ENCODE measurements at places on chromosomes 6 and 20.

GRCh38 chr6:94361304-94362060 lies 942.1 kb upstream of the EPHA7 start:
- no peak for DNase-seq

DNA sequence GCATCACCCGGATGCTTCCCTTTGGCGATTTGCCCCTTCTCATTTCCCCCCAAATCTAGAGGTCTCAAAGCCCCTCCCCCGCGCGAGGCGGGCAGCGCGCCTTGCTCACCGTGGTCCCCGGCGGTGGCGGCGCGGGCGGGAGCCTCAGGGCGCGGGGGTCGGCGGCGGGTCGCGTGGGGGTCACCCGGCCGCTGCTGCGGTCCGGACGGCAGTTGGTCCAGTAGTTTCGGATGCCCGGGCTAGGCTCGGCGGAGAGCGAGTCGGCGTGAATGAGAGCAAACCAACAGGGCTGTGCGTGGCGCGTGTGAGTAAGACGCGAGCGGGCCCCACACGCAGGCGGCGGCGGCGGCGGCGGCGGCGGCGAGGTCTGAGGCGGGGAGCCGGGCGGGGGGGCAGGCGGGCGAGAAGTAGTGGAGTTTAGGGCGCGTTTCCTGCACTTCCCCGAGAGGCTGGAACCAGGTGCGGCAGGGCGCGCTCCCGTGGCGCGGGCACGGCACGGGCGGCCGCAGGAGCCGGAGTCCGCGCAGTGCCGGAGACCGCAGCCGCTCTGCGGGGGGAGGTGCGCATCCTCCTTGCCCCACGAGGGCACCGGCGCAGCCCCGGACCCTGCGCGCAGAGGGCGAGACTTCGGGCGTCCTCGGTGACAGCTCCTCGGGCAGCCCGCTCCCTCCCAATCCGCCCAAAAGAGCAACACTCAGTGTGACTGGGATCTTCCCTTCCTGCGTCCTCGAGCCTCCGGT lies 567 bp downstream of the HS3ST5 start:
- DNase-seq, result peak; percentile 26

DNA sequence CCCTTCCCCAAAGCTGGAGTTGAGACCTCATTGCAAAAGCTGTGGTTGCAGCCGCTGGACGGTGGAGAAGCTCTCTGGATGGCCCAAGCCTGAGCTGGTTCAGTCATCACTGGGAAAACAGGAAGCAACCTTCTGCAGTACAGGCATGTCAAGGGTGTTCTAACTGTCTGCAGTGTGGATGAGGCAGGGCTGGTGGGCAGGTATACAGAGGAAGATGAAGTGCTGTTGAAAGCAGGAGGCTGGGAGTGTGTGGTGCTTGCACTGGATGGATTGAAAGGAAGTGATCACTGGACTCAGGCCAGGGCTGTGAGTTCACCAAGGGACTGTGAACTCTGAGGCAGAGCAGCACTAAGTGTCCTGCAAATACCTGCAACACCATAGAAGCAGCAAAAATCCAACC lies 89.0 kb upstream of the NOX3 start:
- no peak for DNase-seq

GRCh38 chr6:73389854-73390253 lies 4.8 kb upstream of the DDX43 start:
- no peak for DNase-seq

- DNase-seq, result no peak
Observed at GRCh38 chr20:45593498-45593897, 14.4 kb upstream of the WFDC8 start.

GRCh38 chr6:16806363-16806762 lies 45.1 kb upstream of the ATXN1 start:
- no peak for DNase-seq

GRCh38 chr6:161242779-161243693 lies 30.8 kb downstream of the AGPAT4 start:
- no peak for DNase-seq

DNA sequence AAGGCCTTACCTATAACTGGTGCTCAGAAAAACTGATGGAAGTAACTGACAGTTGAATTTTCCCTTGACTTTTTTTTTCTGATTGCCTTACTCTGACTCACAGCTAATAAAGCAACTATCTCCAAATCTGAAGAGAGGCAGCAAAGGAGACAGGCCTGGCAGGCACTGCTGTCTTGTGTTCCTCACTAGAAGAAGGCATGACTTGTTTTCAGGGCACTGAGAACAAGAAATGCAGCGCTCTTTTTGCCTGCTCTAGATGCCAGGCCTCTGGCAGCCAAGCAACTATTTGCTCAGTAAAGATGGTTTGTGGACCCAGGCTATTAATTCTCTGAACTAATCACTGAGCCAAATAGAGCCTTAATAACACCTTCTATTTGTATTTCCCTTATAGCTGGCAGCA lies 155.1 kb downstream of the PRDM13 start:
- no peak for DNase-seq

GRCh38 chr6:163640641-163641040 lies 226.1 kb downstream of the QKI start:
- no peak for DNase-seq

DNA sequence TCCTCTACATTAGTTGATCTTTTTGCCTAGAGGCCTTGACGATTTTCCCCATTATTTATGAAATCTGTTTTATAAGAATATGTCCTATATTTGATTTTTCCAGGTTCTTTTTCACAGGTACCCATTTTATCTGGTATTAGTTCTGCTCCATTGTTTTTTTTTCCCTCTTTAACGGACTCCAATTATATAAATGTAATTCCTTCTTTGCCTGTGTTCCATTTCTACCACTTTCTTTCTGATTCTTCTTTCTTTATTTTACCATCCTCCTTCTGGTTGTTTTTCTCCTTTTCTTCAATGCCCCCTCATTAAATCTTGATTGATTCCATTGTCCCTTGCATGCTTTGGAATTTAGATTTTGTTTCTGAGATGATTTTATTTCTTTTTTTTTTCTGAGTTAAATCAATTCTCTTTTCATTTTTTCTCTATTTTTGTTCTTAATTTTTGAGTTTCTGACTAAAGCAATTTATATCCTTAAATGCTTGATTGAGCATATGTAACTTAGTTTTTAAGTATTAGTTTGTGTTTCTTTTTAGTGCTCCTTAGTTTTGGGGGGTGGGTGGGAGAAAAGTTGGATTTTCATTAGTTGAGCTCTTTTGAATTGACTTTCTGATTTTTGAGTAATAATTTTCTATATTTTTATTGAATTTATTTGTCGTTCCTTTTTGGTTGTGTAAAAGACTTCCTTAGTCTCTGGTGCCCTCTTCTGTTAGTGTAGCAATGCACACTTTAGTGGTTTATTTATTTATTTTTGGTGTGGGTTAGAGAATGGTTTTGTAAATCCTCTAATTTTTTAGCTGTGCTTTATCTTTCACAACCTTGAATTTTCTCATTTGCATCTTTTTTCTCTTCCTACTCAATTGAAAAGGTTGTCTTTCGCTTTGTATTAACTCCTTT lies 140.8 kb downstream of the FARS2 start:
- peak; percentile 44 for DNase-seq

- no peak for DNase-seq
Observed at GRCh38 chr6:149560736-149561135, 5.4 kb upstream of the GINM1 start.

DNA sequence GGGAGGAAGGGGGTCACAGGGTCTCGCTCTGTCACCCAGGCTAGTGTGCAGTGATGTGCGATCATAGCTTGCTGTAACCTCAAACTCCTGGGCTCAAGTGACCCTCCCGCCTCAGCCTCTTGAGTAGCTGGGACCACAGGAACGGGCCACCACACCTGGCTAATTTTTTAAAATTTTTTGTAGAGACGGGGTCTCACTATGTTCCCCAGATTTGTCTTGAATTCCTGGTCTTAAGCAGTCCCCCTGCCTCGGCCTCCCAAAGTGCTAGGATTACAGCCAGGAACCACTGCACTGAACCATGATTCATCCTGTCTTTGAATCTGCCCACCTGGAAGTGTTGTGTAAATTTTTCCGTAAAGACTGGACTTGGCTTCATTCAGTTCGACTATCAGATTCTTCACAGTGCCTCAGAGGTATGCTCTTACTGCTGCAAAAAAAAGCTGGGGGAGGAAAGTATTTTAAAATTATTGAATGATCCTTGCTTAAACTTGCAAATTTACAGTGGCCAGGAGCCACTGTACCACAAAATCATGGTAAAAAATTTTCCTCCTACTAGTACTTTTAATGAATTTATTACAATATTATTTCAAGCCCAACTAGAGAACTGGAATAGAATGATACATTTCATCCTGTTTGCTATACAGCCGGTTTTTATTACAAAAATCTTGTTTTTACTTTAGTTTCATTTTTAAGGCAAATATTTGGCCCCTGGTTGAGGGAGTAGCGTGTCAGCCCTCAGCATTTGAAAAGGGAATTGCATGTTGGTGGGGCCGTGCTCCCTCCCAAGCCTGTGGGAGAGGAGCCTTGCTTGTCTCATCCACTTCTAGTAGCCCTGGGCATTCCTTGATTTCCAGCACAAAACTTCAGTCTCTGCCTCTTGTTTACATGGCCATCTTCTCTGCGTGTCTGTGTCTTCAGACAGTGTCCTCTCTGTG lies 202.5 kb upstream of the SGK1 start:
- no peak for DNase-seq

- DNase-seq, result no peak
Observed at GRCh38 chr20:50191544-50192363, 1.1 kb downstream of the CEBPB start.

DNA sequence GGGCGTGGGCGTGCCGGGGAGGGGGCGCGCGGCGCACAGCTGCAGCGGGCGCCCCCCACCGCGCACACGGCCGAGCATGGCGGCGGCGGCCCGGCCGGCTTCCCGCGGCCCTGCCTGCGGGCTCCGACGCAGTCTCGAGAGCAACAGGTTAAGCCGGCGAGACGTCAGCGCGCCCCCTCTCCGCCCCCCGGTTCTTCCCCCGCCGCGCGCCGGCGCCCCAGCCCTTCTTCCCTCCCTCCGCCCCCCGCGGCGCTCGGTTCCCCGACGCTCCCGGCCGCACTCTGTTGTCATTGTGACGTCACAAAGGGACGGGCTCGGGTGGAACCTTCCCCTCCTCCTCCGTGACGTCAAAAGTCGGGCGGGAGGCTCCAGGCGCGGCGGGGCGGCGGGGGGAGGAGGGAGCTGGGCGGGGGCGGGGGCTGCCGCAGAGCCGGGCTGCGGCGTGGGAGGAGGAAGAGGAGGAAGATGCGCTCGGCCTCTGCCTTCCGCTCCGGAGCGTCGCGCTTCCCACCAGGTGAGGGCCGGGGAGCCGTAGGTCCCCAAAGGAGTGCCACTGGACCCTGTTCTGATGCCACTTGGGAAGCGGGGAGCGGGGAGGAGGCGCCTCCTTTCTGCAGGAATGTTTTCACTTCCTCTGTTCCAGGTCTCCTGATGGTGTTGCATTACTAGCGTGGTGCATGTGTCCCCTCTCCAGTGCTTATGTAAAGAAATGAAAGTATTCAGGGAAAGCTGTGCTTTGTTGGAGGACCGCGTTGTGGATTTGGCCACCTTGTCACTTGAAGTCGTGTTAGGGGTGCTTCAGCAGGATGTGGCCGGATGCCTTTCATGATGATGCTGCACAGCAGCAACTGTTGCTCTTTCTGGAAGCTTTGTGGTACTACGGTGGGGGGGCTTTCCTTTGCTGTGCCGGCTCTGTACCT lies 2.8 kb downstream of the JARID2 start:
- peak; percentile 99 for DNase-seq

DNA sequence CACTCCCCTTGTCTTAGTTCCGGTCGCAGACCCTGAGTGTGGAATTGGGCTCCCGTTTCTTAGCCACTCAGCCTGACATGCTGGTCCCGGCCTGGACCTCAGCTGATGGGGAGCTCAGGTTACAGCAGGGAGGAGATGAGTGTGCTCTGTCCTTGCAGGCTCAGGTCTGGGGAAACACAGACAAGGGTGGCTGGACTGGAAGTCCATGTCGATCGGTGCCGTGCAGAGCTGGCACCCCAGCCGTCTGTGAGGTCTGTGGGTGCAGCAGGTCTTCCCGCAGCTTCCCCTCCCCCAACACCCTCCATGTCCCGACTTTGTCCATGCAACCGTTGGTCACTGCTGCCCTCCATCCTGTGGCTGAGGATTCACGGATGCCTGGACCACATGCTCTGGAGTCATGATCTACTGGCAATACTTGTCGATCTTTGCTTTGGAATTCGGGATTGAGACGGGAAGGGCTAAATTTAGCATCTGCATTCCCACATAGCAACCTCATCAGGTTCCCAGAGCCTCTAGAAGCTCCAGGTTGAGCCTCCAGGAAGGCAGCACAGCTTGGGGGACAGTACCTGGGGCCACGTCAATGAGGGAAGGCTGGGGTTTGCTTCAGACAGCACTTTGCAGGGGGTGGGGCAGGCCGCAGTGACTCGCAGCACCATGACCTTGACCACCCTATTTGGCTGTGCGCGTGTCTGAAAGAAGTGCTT lies 118.8 kb downstream of the PSMB1 start:
- DNase-seq, result peak; percentile 24

DNA sequence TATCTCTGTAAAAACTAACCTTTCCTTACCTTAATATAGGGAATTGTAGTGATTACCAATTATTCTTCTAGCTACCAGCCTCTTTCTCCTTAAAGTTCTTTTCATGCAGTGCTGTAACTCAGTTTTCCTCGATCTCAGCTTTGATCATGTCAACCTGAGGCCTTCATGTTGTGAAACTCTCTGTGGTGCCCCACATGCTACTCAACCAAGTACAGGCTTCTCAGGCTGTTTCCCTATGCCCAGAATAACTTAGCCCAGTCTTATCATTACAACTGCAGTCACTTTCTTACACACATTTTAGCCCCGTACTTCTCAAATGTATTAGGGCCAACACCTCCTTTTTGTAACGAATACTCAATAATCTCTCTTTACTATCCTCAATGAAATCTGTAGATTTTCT lies 90.1 kb upstream of the SUPT3H start:
- DNase-seq, result no peak

GRCh38 chr20:46111028-46111835 lies 6.9 kb upstream of the CD40 start:
- no peak for DNase-seq

DNA sequence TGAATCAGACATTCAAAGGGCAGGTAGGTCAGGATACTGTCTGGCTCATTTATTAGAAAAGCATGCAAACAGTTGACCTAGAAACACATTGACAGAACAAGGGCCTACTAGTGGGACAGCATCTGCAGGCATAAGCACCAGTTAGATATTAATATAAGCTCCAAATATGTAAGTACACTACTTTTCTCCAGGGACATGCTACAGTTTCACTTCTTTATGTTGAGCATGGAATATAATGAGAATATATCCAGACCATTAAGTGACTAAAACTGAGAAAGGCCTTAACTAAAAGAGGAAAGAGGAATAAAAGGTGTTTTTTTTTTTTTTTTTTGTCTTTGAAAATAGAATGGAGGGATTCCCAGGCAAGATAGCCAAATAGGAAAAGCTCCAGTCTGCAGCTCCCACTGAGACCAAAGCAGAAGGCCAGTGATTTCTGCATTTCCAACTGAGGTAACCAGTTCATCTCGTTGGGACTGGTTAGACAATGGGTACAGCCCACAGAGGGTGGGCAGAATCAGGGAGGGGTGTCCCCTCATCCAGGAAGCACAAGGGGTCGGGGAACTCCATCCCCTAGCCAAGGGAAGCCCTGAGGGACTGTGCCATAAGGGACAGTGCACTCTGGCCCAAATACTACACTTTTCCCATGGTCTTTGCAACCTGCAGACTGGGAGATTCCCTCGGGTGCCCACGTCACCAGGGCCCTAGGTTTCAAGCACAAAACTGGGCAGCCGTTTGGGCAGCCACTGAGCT lies 251.6 kb downstream of the PHF3 start:
- DNase-seq, result no peak

All from NCI-H2029 (cell line).